ENCODE measurements at places on chromosomes 1 and 21.
A peak's percentile ranks its signal among the peaks of the same experiment; 100 is the strongest.

GRCh38 chr1:117501281-117501680 is 104.6 kb upstream of the TENT5C start:
- DNase-seq = no peak

- DNase-seq = peak; percentile 7
Observed at GRCh38 chr1:39335216-39335615, 130.7 kb downstream of the MACF1 start.

- DNase-seq = peak; percentile 84
Observed at GRCh38 chr1:154407198-154408091, 2.3 kb downstream of the IL6R start.

DNA sequence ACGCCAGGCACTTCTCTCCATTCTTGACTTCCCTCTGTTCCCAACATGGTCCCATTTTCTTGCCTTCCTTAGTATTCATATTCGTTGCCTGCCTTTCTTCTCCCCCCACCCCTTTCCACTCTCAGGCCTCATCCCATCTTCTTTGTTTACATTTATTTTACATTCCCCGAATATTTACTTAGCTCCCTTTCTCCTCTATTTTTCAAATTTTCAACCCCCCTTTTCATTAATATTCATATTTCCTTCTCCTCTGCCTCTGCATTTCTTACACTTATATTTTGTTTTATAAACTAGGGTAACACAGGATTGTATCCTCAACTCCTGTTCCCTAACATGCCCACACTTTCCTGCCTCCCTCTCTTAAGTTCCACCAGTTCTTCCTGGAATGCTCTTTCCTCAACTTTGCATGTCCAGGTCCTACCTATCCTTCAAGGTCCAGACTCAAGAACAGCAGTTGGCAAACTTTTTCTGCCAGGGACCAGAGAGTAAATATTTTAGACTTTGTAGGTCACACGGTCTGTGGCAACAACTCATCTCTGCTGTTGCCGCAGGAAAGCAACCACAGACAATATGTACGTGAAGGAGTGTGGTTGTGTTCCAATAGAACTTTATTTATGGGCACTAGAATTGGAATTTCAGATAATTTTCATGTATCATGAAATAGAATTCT is 29.8 kb upstream of the A3GALT2 start:
- DNase-seq = no peak

DNA sequence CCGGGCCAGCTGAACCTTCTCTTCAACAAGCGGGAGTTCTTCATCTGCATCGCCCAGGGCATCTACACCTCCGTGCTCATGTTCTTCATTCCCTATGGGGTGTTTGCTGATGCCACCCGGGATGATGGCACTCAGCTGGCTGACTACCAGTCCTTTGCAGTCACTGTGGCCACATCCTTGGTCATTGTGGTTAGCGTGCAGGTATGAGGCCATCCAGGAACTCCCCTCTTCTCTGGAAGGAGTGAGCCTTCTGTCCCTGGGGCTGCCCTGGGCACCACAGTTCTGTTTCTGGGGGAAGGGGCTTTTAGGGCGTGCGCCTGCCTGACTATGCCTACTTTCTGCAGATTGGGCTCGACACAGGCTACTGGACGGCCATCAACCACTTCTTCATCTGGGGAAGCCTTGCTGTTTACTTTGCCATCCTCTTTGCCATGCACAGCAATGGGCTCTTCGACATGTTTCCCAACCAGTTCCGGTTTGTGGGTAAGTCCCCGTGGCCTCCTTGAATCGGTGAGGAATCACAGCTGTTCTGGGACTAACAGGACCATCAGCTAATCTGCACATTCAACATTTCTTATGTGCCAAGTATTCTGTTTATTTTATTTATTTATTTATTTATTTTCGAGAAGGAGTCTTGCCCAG is 21.1 kb downstream of the ATP8B2 start:
- DNase-seq = no peak

DNA sequence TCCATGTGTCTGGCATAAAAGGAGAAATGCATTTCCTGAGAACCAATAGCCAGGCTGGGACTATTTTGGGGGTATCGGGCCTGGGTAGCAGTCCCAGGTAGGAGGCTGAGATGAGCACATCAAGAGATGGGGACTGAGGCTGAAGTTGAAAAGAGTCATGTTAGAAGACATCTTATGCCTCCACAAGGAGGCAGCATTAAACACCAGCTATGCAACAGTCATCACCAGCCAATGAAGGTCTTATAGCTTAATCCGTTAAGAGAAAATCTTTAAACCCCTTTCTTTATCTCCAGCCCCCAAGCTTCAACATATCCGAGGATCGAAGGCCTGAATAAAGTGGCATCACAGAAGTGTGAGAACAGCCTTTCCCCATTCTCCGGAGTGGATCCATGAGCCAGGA is 640.7 kb upstream of the PTBP2 start:
- DNase-seq = no peak
